ENCODE measurements at places on chromosomes 12 and 14.

- DNase-seq = no peak
Measured at GRCh38 chr12:131586269-131586668, 124.6 kb upstream of the SFSWAP start.

- DNase-seq = no peak
Measured at GRCh38 chr12:101570047-101570446, 24.7 kb upstream of the MYBPC1 start.

GRCh38 chr14:105128059-105128458 is 40.5 kb downstream of the JAG2 start:
- DNase-seq = no peak

DNA sequence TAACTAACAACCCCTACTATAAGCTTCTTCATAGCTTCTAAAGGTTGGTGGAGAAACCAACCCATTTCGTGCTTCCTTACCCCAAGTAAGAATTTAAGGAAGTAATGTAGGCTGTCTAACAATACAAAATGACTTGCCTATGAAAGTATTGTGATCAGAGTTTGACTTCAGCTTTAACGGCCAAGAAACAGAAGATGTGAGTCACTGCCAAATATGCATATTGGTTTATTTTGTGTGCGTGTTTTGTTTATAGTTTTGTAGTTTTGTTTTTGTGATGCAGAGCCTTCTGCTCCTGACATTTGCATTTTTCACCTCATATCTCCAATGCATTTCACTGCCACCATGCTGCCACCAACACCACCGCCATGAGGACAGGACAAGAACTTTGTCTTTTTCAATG is 146.0 kb downstream of the FBXL14 start:
- DNase-seq = no peak

DNA sequence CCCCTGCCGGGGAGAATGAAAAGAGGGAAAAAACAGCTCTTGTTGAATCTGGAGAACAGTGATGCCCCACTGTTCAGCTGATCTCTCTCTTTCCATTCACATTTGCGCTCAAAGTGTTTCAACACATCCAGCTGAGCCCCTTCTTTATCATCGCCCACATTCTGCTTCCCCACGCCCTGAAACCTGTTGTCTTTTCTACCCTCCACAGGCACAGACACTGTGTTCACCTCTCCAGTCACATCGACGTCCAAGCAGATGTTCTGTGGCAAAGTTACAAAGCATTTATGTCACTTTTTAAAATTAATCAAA is 338.7 kb downstream of the EGLN3 start:
- no peak for DNase-seq

DNA sequence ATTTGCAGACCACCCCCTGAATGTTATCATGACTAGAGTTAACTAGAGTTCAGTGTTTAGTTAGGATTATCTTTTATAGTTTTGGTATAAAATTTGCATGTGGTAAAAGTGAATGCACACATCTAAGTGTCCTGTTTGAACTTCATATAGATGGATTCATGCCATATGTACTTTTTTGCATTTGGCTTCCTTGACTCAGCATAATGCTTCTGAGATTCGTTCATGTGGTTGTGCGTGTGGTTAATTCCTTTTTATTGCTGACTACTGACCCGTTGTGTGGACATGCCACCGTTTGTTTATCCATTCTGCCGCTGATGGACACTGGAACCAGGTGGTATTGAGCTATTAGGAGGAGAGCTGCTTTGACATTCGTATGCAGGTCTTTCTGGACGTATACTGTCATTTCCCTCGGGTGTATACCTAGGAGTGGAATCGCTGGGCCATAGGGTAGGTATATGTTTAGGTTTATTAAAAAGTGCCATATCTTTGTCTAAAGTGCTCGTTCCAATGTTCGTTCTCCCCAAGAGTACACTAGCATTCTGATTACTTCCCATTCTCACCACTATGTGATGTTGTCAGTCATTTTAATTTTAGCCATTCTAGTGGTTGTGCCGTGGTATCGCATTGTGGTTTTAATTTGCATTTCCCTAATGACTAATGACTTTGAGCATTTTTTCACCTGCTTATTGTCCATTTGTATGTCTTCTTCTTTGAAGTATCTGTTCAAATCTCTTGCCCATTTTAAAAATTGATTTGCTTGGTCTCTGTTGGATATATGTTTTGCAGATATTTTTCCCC is 37.7 kb downstream of the RIN3 start:
- no peak for DNase-seq

- DNase-seq = no peak
Measured at GRCh38 chr12:94557746-94558295, 92.5 kb downstream of the TMCC3 start.

- DNase-seq = no peak
Measured at GRCh38 chr14:93201155-93201704, 5.6 kb downstream of the GON7 start.

GRCh38 chr14:36070031-36070719 is 106.3 kb downstream of the PTCSC3 start:
- DNase-seq = peak; percentile 8

DNA sequence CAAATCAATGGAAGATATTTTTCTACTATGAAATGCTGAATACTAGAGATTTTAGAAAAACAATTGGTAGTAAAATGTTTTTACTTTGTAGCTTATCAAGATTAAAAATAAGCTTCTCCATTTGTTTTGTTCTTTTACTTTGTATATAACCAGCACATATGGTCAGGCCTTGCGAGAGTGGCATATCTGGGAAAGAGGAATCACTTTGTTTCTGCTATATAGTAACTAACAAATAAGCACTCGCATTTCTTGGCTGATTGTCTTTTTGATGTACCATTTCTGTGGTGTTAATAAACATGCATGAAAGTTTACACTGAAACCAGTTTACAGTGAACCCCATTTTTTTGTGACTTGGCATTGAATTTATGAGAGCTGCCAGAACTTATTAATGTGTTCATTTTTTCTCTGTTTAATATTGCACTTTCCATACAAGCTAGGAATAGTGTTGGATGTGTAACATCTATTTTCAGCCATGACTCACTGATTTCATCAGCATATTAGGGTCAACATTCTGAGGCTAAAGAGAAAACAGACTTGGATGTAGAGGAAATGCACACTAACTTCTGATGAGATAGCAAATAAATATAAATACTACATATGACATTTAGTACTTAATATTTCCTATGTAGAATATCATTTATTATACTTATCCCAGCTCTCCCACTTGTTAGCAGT is 635.5 kb downstream of the KCNH5 start:
- no peak for DNase-seq

DNA sequence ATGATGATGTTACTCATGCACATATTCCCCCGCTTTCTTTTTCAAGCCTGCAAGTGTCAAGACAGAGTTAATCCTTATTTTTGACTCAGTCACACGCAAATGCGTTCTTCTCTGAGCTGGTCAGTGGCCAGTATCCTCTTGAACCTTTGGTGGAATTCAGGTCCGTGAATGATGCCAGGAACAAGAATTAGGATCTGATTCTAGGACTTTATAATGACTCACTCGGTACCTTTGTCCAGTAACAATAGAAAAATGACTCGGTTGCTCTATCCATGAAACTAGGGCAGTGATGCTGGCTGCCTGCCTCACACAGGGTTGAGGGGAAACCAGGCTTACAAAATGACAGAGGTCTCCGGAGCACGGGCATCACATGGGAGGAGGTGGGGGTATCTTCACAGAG is 185.8 kb upstream of the NUDT4 start:
- no peak for DNase-seq

DNA sequence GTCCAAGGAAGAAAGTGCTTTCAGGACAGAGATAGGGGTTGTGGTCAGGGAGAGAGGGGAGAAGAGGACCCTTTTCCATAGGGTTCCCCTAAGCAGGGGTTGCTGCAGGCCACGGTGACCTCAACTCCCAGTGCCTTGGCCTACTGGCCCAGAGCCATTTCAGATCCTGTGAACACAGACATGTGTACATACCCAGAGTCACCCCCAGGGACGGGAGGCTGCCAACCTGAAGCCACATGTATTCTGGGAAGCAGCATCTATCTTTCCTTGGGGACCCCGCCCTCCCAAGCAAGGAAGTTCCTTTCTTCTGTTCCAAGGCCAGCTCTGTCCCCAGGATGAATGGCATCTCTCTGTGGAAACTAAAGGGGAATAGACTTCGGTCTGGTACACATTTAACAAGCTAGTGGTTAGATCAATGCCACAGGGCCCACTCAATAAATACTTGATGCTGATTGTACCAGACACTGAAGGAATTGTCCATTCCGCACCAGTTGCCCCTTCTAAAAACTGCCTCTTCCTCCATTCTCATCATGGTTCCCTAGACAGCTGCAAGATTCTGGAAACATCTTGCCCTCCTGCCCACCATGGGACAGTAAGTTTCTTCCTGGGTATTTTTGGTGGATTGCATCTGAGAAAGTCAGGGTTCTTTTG is 25.2 kb upstream of the DGLUCY start:
- no peak for DNase-seq

DNA sequence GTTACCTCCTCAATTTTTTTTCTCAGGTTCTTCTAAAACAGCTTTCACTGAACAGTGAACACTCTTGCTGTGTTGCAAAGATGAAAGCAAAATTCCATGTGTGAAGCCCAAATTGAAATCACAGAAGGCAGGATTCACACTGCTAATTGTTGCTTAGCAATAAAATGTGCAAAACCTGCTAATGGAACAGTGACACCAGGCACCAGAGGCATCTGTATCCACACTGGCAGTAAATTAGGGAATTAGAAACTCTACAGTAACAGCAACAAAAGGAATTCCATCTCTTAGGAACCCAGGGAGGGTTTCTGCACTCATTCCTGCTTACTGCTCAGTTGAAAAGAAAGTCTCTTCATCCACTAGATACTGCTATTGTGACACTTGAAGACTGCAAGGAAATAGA is 202.3 kb downstream of the GXYLT1 start:
- no peak for DNase-seq

DNA sequence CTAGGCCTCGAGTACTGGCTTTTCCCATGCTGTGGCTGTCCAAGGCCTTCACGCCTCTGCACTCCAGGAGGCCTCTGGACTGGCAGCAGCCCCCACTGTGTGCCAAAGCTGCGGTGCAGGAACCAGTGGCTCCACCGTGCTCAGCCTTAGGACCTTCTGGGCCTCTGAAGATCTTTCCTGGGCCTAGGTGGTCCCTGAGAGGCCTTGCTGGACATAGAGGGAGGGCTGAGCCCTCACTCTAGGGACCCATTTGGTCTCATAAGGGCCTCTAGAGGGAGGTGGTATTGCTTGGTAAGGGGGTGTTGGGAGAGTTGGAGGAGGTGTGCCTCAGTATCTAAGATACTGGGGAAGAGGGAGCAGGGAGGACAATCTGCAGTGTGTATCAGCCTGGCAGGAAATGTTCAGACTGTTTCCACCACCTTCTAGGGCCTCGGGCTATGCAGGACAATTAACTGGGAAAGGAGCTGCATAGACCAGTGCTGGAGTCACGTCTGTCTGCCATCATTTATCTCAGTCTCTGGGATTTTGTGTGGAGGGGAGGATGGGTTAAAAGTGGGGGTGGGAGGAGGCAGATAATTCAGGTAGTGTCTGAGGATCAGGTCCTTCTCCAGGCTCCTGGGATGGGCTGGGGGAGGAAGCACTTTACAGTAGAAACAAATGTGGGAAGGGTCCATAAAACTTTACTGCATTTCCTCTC is 2.9 kb downstream of the HOXC5 start:
- no peak for DNase-seq

GRCh38 chr14:67440513-67440912 is 28.5 kb upstream of the PLEK2 start:
- DNase-seq = no peak

GRCh38 chr12:94717108-94717507 is 66.8 kb upstream of the TMCC3 start:
- no peak for DNase-seq

- no peak for DNase-seq
Measured at GRCh38 chr12:56308714-56309113, 7.1 kb downstream of the CNPY2 start.

DNA sequence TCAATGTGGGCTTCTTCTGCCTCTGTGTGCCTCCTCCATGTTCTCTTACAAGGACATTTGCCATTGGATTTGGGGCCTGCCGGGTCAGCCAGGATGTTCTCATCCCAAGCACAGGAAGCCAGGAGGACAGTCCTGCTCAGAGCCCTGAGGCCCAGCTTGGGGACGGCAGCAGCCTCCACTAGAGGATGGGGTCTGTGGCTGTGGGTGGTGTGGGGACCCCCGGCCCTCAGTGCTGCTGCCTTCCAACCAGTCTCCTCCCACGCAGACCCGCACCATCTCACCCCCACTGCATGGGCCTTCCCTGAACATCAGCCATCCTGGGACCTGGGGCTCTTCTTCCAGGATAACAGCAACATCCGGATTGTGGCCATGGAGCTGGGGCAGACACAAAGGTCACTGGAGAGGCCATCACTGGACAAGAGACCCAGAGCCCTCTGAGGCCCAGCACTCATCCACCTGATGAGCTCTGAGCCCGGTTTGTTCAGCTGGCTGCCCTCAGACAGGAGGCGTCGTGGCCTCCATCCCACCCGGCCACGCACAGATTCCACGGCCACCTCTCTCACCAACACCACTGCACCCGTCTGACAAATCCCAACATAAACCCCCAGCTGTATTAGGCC is 56.5 kb upstream of the C14orf180 start:
- DNase-seq = no peak

DNA sequence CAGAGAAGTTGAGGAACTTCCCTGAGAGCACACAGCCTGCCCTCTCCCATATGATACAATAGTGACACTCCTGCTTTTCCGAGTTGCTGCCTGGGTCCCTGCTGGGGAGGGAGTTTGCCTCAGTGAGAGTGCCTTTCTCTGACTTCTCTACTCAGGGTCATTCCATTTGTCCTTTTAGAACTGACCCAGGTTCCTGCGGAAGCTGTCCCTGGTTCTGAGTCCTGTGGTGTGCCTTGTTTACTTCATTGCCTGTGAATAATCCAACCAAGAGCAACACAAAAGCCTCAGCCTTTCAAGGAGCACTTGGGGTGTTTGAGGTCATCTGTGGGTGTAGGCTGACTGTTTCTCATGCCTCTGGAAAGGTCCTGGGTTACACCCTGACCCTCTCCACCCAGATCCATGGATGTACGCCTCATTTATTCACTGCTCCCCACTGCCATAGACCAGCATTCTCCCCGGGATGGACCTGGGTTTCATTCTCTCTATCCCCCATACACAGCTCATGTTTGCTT is 13.6 kb downstream of the SERPINA1 start:
- DNase-seq = no peak

- no peak for DNase-seq
Measured at GRCh38 chr12:30806989-30807694, 52.4 kb upstream of the CAPRIN2 start.
